CD4-positive, alpha-beta T cell treated with Interferon alpha-2 for 1 hour (primary cell): ENCODE measurements at places on chromosomes 12 and 14.

DNA sequence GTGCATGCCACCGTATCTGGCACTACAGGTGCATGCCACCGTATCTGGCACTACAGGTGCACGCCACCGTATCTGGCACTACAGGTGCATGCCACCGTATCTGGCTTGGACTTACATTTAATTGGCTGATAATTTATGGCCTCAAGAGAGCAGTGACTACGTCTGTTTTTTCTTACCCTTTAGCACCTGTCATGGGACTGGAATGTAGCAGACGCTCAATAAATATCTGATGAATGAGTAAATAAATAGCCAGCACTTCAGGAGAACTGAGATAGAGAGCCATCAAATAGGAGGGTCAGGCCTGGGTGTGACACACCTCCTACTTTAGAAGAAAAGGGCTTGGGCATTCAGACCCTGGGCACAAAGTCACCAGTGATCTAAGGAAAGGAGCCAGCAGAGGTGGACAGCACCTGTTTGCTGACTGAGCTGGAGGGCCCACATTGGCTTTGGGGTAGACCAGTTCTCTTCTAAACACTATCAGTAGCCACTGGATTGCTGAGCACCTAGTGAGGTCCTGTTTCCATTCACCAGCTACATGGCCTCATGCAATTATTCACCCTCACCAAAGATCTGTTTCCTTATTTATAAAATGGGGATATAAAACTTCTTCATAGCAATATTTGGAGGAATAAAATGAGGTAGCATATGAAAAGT is 50.1 kb downstream of the RFX4 start:
- DNase-seq, result no peak

- DNase-seq, result no peak
Observed at GRCh38 chr12:31922341-31923062, 36.7 kb upstream of the RESF1 start.

DNA sequence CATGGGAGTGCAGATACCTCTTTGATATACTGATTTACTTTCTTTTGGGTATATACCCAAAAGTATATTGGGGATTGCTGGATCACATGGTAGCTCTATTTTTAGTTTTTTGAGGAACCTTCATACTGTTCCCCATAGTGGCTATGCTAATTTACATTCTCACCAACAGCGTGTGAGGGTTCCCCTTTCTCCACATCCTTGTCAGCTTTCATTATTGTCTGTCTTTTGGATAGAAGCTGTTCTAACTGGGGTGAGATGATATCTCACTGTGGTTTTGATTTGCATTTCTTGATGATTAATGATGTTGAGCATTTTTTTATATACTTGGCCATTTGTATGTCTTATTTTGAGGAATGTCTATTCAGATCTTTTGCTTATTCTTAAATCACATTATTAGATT is 44.1 kb upstream of the JDP2 start:
- no peak for DNase-seq

DNA sequence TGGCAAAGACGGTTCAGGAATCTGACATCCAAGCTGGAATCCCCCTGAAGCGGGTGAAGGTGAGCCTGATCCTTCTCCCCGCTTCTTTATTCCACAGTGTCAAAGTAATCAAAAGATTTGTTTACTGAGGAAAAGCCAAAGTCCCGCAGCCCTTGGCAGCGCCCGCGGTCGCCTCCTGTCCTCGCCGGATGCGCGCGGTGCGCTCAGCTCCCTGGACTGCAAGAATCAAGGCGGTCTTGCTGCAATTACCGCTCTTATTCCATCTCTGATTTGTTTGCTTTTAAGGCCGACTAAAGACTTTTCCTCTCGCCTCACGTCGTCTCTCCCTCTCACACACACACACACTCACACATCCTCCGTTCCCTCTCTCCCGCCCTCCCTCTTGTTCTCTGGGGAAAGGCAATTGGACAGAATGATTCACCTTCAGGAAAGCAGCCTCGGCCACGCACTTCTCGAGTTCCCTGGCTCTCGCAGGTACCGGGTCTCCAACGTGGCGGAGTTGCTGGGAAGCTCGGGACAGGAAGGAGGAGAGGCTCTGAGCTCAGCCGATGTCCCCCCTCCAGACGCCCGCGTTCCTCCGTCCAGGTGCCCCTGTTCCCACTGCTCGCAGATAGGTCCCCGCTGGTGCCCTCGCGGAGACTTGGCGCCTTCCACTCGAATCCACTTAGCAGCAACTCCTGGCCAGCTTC is 68.6 kb upstream of the USP15 start:
- peak; percentile 8 for DNase-seq

GRCh38 chr14:99348816-99349614 is 77.0 kb upstream of the BCL11B start:
- DNase-seq, result no peak

GRCh38 chr14:97485201-97485600 is 688.0 kb downstream of the VRK1 start:
- DNase-seq, result no peak

- peak; percentile 23 for DNase-seq
Observed at GRCh38 chr12:52032446-52032803, 18.8 kb upstream of the NR4A1 start.

GRCh38 chr12:82708061-82708879 is 21.6 kb downstream of the TMTC2 start:
- DNase-seq, result no peak

DNA sequence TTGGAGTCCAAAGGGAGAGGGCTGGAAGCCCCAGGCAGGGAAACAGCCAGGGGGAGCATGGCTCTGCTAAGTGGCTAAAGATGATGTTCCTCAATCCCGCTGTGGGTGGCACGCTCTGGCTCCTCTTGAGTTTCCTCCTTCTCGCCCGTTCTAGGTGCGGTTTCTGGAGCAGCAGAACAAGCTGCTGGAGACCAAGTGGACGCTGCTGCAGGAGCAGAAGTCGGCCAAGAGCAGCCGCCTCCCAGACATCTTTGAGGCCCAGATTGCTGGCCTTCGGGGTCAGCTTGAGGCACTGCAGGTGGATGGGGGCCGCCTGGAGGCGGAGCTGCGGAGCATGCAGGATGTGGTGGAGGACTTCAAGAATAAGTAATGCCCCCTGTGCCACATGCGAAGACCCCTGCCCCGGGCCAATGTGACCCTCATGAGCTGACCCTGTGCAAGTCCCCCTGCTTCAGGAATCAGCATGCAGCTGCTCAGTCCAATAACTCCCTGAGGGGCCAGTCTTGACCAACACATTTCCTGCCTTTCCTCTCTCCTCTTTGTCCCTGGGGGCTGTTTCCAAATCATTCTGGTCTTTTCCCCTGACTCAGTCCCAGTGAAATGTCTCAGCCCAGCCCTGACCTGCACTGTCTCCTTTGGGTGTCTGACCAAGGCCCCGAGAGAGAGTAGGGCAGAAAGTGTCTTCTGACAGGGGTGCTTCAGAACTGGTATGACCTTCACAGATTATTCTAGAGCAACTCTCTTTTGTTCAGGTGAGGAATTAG is 2.1 kb downstream of the KRT7 start:
- no peak for DNase-seq

DNA sequence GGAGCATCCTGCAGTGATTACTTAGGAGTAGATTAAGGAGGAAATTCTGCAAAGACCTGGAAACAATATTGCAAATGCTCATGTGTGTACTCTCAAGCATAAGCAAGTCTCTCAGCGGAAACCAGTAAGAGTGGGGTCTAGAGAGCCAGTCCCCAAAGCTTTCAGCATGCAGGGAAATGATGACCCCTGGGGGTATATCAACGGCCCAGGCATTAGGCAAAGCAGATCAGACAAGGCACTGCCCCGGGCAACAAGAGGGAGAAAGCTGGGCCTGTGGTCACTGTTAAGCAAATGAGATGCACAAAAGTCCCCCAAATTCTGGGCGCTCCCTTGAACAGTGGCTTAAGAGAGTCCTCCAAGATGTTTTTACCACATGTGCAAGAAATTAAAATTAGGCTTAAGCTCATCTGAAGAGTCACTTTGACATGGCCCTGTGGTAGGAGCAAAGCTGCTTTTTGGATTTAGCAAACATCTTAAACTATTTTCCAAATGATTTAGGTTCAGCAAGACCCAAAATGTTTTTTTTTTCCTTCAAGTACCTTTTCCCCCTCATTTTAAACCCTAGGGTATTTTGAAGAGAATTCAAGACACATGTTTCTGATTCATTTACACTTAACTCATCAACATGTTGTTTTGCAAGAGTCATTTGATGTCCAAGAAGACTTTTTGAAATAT is 457.1 kb upstream of the TBX3 start:
- DNase-seq, result no peak

- DNase-seq, result no peak
Observed at GRCh38 chr12:53048780-53049401, 974 bp upstream of the TNS2 start.

- DNase-seq, result no peak
Observed at GRCh38 chr12:25004447-25004846, 55.5 kb upstream of the BCAT1 start.

GRCh38 chr14:68466491-68466977 is 326.3 kb downstream of the ZFP36L1 start:
- DNase-seq, result no peak

- DNase-seq, result no peak
Observed at GRCh38 chr12:22712083-22712482, 87.1 kb downstream of the ETNK1 start.

- DNase-seq, result peak; percentile 68
Observed at GRCh38 chr12:46071769-46072624, 81.6 kb upstream of the SCAF11 start.

GRCh38 chr14:104743461-104744380 is 9.2 kb upstream of the SIVA1 start:
- DNase-seq, result no peak

GRCh38 chr14:73889376-73889775 is 2.7 kb downstream of the ZNF410 start:
- no peak for DNase-seq

DNA sequence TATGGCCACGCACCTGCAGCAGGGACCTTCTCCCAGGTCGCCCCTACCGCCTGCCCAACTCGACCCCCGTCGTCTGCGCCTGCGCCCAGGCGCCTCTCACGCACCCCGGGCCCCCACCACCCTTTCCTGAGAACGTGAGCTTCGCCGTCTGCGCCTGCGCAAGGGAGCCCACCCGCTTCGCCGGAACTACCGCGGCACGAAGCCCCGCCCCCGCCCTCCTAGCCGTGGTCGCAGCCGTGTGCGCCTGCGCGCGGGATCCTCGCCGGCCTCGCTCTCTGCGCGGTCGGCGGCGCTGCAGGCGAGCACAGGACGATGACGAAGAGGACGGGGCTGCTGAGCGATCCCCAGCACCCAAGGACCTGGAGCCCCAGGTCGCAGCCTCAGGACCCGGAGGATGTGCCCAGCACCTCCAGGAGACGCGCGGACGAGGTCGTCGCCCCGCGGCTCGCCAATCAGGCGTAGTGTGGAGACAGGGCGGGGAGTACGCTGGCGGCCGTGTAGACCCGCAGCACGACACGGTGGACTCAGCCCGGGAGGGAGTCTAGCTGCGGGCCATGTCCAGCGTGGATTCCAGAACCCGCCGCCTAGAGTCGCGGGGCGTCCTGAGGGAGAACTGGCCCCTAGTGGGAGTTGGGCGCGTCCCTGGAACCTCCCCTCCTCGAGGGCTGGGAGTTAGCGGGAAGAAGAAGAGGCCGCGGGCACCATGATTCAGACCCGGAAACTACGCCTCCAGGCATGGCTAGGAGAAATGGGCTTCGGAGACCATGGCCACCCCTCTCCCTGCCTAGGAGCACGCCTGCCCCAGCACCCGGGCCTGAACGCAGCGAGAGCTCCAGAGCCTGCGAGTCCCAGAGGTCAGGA is 1120.8 kb upstream of the TMEM132C start:
- DNase-seq, result peak; percentile 79

DNA sequence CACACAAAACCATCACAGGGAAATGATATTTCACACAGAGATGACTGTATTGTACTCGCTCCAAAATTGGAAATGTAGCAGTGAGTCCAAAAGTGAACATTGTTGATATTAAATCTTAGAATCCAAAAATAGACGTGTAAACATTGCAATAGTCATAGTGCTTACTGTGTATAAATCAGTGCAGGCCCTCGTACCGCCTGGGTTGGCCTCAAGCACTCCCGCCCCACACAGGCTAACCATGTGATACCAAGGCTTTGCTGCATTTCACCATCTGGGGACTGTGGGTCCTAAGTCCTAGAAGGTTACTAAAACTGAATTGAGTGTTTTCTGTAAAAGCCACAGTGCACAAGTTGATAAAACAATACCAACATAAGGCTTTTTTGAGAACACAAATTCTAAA is 107.3 kb downstream of the PPP2R5E start:
- no peak for DNase-seq

- no peak for DNase-seq
Observed at GRCh38 chr14:100581228-100582145, 5.7 kb downstream of the BEGAIN start.

- no peak for DNase-seq
Observed at GRCh38 chr12:72282721-72283120, 10.6 kb downstream of the TRHDE start.

DNA sequence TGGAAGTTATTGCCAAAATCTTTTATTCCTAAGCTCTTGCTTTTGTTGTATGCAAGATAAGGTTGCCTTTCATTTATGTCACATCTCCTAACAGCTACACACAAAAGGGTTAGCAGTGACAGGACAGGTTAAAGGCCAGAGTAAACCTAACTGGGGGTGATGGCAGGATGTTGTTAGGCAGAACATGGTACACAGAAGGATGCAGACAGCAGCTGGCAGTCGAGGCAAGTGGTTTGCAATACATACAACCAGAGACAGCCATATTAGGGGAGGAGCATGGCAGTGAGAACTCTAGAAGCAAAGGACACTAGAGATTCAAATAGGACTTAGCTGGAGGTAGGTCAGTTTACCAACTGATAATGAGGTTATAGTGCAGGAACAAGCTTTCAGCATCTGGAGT is 2.7 kb upstream of the ABCD2 start:
- DNase-seq, result no peak

DNA sequence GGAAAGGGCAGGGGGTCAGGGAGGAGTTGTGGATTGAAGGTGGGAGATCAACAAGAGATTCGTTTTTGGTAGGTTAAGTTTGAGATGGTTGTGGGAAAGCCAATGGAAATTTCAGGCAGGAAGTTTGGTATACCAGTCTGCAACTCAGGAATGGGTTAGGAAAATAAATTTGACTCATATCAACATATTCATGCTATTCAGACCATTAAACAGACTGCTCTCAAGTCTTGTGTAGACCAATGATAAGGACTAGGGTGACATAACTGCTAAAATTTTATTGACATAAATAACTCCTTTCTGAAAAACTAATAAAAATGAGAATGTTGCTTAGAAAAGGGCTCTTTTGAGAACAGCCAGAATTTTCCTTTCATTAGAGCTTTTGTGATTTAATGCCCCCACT is 60.0 kb downstream of the PLEKHA5 start:
- DNase-seq, result no peak

DNA sequence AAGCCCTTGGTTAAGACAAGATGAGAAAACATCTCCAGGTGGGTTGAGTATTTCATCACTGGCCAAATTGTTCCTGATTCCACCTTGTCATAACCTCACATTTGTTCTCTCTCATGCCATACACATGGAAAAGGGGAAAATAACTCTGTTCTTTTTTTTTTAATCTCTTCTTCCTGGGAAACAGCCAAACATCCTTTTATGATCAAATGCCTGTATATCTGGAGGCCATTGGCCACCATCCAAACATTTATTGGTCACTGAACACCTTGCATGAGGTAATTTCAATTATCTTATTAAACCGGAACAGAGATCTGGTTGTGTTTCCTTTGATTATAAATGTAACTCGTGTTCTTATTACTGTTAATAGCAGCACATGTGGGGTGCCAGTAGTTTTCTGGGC is 469.6 kb downstream of the NPAS3 start:
- DNase-seq, result no peak
